Liver (tissue), 10 donors: ENCODE measurements at places on chromosomes 1 and 21. TPM values are rescaled to one million over a fixed set of nuclear protein-coding genes. Genes with fewer than 3 reads are reported as not detected.

DNA sequence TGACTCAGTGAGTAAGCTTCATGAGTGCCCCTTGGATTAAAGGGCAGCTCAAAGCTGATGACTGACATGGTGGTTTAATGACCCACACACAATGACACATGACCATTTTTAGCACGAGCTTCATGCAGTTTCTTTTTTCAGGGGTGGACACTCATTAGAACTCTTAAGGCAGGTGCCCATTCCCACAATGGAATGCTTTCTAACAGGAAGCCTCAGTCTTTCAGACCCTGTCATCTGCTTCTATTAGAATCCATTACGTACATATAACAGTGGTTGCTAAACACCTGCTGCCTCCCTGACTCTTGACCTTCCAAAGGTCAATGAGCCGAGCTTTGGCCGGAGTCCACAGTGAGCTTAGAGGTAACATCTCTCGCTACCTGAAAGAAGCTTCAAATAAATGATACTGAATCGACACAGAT lies 27.4 kb downstream of the AKNAD1 start:
- DNase-seq, result no peak

- no peak for DNase-seq
Measured at GRCh38 chr1:55300975-55301374, 85.8 kb upstream of the USP24 start.

- DNase-seq, result no peak
Measured at GRCh38 chr1:168373869-168374268, 93.2 kb downstream of the TBX19 start.

- DNase-seq, result no peak
Measured at GRCh38 chr1:2561446-2561845, 5.3 kb downstream of the TNFRSF14 start.

GRCh38 chr1:110627764-110628163 lies 21.6 kb upstream of the KCNA2 start:
- DNase-seq, result no peak

DNA sequence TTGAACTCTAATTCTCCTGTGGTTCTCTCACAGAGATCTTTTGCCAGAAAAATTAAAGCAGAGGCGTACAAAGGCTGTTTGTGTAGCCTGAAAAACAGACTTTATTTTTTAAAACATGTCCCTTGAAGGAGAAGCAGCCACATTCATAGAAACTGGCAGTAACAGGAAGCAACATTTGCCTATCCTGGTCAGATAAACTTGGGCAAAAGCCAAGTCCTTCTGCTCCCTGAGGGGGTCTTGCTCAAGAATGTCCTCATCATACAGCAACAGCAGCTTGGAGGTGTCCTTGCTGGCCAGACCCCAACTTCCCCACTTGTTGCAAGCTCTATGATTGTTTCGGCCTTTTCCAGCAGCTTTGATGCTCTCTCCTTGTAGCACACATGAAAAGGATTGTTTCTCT lies 36.3 kb downstream of the MSTO1 start:
- DNase-seq, result no peak

- DNase-seq, result no peak
Measured at GRCh38 chr1:27650539-27651175, 15.7 kb upstream of the FGR start.

DNA sequence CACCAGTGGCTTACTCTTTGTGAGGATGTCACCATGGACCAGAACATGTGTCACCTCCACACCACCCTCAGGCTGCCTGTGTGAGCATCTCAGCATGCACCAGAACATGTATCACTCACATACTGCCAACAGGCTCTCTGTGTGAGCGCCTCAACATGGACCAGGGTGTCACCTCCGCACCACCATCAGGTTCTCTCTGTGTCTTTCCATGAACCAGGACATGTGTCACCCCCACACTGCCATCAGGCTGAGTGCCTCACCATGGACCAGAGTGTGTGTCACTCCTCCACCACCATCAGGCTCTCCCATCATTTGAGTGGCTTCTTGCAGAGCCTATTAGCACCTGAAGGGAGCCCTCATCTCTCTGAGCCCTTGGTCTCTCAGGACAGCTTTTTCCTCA lies 125.2 kb downstream of the ZNF648 start:
- DNase-seq, result no peak

DNA sequence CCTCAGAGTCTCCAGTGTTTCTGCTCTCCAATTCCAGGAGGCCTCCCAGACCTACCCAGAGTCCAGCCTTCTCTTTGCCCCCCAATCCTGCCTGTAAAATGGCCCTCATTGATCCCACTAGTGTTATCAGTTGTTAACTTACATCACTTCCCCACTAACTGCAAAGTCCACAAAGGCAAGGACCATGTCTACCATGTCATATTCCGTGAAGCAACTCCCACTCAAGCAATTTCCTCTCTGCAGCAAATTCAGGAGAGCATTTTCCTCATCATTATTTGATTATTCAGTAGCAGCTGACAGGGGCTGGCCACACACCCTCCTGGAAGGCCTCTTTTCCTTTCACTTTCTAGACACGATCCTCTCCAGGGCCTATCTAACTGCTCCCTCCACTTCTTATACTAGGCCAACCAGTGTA lies 153.5 kb downstream of the RERE start:
- no peak for DNase-seq

Gene F13B
- polyA plus RNA-seq, result 49.8 TPM

Gene EFNA1
- 177 TPM for polyA plus RNA-seq

Gene C1orf141
- polyA plus RNA-seq, result not detected
